HCT116 (cell line): ENCODE measurements at places on chromosomes 7 and 10. TPM values are rescaled to one million over a fixed set of nuclear protein-coding genes. Genes with fewer than 3 reads are reported as not detected.

- no peaks in the 10 kb centered on the region for H3K36me3 ChIP-seq
- no peak for DNase-seq
- no peaks in the 10 kb centered on the region for H3K4me1 ChIP-seq
- no peaks in the 10 kb centered on the region for H3K27me3 ChIP-seq
- H3K27ac ChIP-seq = no peak overlapping the region
- H3K4me3 ChIP-seq = no peak overlapping the region
Observed at GRCh38 chr7:17477182-17477581, 178.7 kb downstream of the AHR start.

DNA sequence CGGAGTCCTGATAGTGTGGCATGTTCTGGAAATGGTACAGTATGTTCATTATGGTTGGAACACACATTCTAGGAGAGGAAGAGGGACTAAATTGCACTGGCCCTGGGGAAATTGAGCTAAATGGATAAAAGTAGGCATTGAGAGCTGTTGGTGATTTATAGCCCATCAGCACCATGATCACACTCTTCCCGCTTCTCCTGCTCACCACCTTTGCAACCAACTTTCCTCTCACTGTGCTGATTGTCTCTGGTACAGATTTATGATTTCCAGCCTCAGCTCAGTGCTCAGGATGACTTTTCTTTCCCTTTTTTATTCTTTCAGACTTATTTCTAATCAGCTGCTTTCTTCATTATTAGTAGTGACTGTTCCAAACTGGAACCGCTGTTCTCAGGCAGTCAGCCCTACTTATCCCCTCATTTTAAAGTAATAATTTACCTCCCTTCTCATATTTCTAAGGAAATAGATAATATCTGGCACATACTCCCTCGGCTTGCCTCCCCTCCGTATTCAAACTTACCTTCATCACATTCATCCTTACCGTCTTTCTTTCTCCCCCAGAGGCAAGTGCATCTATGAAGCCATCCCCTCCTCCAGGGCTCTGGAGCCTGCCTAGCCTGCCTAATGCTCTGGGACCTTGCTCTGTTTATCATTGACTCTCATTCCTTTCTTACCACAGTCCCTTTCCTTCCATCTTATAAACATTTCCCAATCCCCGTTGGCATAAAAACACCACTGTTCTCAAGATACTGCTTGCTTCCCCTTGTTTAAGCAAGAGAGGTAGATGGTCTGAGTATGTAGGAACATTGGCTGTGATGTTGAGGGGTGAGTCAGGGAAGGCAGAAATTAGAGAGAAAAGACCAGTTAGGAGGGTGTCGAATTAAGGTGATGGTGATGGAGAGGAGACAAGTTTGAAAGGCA is 51.6 kb upstream of the RPA3 start:
- H3K27ac ChIP-seq = no peak overlapping the region
- DNase-seq = no peak
- no peaks in the 10 kb centered on the region for H3K27me3 ChIP-seq
- H3K4me3 ChIP-seq = no peak overlapping the region
- no peaks in the 10 kb centered on the region for H3K4me1 ChIP-seq
- no peaks in the 10 kb centered on the region for H3K36me3 ChIP-seq

- H3K27ac ChIP-seq = no peak overlapping the region
- no peak for DNase-seq
- H3K36me3 ChIP-seq = no peaks in the 10 kb centered on the region
- H3K27me3 ChIP-seq = no peaks in the 10 kb centered on the region
Observed at GRCh38 chr7:35762781-35763180, 38.1 kb upstream of the SEPTIN7 start.

- peaks cover 59% of the 10 kb centered on the region for H3K4me1 ChIP-seq
- no peak overlapping the region for H3K4me3 ChIP-seq
- DNase-seq = peak; percentile 81
- no peaks in the 10 kb centered on the region for H3K36me3 ChIP-seq
- peak overlapping the region; percentile 70 for H3K27ac ChIP-seq
Observed at GRCh38 chr10:87842220-87842641, 21.1 kb downstream of the KLLN start.

Gene LRRN3
- total RNA-seq = 0.07 TPM

Gene ANKRD61
- 0.17 TPM for total RNA-seq

Gene POLL
- total RNA-seq = 51.3 TPM

Gene PLAC9
- total RNA-seq = not detected
